ENCODE measurements at places on chromosomes 5 and 9.

- no peak for DNase-seq
Observed at GRCh38 chr9:38086496-38086895, 17.5 kb upstream of the SHB start.

DNA sequence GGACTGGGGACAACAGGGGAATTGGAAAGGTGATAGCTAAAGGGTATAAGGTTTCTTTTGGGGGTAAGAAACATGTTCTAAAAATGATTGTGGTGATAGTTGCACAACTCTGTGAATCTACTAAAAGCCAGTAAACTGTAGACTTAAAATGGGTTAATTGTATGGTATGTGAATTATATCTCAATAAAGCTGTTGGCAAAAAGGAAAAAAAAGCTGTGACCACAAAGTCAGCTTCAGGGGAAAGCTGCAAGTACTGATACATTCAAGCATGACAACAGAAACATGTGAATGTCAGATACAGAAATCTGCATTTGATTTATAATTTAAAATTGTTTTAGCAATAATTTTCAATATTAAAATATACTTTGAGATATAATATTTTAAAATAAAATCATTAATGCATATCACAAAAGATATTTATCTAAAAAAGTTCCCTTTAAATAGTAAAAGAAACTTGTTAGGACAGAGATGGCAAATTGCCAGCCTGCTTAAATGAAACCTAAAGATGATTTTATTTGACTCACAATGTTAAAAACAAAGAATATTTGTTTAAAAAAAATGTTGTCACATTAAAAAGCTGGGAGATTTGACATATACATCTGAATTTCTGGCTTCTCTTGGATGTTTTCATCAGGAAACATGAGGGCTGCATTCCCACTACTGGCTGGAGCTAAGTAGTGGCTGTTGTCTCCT, 66.0 kb downstream of the TBCA start:
- DNase-seq = no peak

- DNase-seq = no peak
Observed at GRCh38 chr9:105328296-105328695, 83.8 kb downstream of the SLC44A1 start.

DNA sequence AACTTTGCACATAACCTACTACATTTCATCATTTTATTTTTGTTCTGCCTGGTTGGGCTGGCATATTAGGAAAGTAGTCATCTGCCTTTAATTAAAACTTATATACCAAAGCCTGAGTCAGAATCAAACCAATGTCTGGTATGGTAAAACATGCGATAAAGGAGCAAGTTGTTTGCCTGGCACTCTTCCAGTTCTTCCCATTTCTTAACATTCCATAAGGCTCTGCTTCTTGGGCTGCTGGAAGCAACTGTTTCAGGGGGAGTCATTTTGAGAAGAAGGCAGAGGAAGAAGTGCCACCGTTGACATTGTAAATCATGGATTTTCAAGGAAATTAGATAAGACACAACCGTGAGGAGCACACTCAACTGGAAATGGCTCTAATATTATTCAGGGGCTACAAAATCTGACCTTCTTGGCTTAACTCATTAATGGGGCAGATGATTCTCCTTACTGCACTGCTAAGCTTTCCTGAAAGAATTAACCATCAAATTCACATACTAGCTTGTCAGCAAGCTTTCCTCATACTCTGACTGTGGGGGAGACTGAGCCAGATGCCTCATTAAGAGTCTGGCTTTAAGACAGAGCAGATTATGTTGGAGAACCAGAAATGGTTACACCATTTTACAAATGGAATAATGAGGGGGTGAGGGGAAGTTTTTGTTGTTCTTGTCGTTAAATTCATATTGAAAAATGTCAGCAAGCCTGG, 391.0 kb downstream of the TMEM232 start:
- DNase-seq = no peak

GRCh38 chr9:106784076-106784475, 78.9 kb upstream of the ZNF462 start:
- DNase-seq = no peak

DNA sequence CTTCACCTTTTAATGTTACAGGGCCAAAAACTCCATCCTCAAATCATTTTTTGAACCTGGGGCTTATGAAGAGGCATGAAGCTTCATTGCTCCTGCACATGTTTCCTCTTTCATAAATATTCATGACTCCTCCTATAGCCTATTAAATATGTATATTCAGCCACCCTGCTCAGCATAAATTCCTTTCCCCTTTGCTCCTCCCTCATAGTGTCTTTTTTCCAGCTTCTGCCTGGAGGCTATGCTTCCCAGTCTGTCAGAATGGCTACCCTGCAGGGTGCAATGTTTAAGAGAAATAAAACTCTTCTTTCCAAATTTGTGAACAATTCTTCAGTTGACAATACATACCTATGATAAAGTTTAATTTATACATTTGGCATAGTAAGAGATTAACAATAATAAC, 1082.9 kb upstream of the CDH18 start:
- no peak for DNase-seq
